Body of pancreas (tissue), 4 donors: ENCODE measurements at places on chromosomes 11 and 22. TPM values are rescaled to one million over a fixed set of nuclear protein-coding genes. Genes with fewer than 3 reads are reported as not detected.
A peak's percentile ranks its signal among the peaks of the same experiment; 100 is the strongest.

- H3K27me3 ChIP-seq = no peaks in the 10 kb centered on the region
- no peaks in the 10 kb centered on the region for H3K4me1 ChIP-seq
- no peak for DNase-seq
- H3K36me3 ChIP-seq = no peaks in the 10 kb centered on the region
Measured at GRCh38 chr22:36934418-36935312, 21.2 kb downstream of the CSF2RB start.

DNA sequence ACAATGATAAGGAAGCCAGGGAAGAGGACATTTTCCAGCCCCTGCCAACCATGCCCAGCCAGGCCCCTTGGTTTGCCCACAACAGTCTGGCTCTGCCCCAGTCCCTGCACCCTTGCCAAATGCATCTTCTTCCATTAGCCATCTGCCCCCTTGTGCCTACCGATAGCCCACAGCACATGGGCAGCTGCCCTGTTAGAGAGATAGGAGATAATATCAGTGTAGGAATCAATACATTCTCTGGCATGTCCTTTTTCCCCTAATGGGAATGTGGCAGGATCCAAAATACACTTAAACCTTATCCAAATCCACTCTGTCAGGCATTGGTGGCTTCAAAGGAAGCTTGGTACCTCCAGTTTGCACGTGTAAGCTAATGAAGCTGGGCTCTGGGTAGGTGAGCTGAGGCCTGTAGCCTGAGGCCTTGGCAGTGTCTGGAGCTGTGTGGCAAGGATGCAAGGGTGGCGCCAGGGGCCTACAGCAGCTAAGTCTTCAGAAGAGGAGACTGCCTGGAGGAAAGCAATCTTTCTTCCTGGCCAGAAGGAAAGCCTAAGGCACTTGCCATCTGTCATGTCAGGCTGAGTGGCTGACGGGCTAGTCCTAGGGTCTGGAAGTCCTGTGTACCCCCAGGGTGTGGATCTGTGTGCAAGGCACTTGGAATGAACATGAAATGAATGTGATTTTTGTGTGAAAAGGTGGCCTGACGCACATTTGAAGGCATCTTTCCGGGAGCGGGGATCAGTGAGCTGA is 164.2 kb upstream of the TBCEL start:
- no peak overlapping the region for H3K4me3 ChIP-seq
- no peak for DNase-seq
- H3K4me1 ChIP-seq = no peaks in the 10 kb centered on the region
- H3K27ac ChIP-seq = no peak overlapping the region
- H3K27me3 ChIP-seq = no peaks in the 10 kb centered on the region

GRCh38 chr11:76524919-76525318 is 80.1 kb downstream of the EMSY start:
- no peak overlapping the region for H3K4me3 ChIP-seq
- peak; percentile 53 for DNase-seq
- H3K27ac ChIP-seq = no peak overlapping the region

DNA sequence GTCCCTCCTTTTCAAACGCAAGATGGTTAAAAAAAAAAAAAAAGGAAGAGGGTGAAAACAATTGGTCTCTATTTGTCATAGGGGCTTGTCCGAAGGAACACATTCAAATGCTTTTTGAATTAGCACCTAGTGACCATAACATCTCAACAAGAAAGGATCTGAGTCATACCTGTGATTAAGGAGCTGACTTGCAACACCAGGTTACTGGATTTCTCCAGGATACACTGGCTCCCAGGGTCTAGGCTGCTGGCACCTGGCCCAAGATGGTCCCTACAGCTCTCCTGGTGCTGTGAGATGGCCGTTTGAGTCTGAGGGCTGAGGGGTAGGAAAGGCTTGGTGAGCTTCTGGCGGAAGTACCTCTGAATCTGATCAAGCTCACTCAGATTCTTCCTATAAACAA is 28.4 kb upstream of the UCP3 start:
- no peak overlapping the region for H3K27ac ChIP-seq
- H3K4me1 ChIP-seq = peaks cover 8% of the 10 kb centered on the region
- H3K4me3 ChIP-seq = no peak overlapping the region
- no peaks in the 10 kb centered on the region for H3K27me3 ChIP-seq
- DNase-seq = no peak

Gene SHANK3
- total RNA-seq = 15.5 TPM

Gene MS4A6E
- not detected for total RNA-seq
